H1 (cell line): ENCODE measurements at places on chromosomes 1 and 21. TPM values are rescaled to one million over a fixed set of nuclear protein-coding genes. Genes with fewer than 3 reads are reported as not detected.

SMIM34 gene
- not detected in 2 replicates for total RNA-seq

TOMM20 gene
- total RNA-seq: 151 and 168 TPM in 2 replicates

HSD11B1 gene
- total RNA-seq: not detected in 2 replicates

EPB41 gene
- total RNA-seq: 106 and 109 TPM in 2 replicates

KLHDC7A gene
- total RNA-seq: 18.9 and 19.1 TPM in 2 replicates

KCNJ15 gene
- not detected in 2 replicates for total RNA-seq

BRINP3 gene
- total RNA-seq: 0.36 TPM in 1 of 2 replicates, not detected in the other

OPRD1 gene
- 3.3 and 3.7 TPM in 2 replicates for total RNA-seq

TNFRSF4 gene
- not detected in 2 replicates for total RNA-seq

IL20 gene
- total RNA-seq: not detected in 2 replicates

CD48 gene
- total RNA-seq: not detected in 2 replicates

IFI16 gene
- total RNA-seq: 0.63 and 1.1 TPM in 2 replicates

GBP4 gene
- total RNA-seq: not detected in 2 replicates

ARHGEF10L gene
- total RNA-seq: 38.0 and 39.6 TPM in 2 replicates

KRTCAP2 gene
- total RNA-seq: 146 TPM in 2 replicates

AADACL4 gene
- 0.40 TPM in 1 of 2 replicates, not detected in the other for total RNA-seq

TGFB2 gene
- 0.84 and 1.5 TPM in 2 replicates for total RNA-seq

RNF186 gene
- not detected in 2 replicates for total RNA-seq

BEST4 gene
- 0.80 and 1.4 TPM in 2 replicates for total RNA-seq

ITLN2 gene
- 4.7 and 5.6 TPM in 2 replicates for total RNA-seq

ASCL5 gene
- total RNA-seq: 0.41 and 0.44 TPM in 2 replicates

CELA3A gene
- total RNA-seq: not detected in 2 replicates

OR6K3 gene
- total RNA-seq: not detected in 2 replicates
